NCI-H2029 treated with DMSO at 0.1 percent for 48 hours (cell line): ENCODE measurements at places on chromosomes 6 and 20.

- no peak for DNase-seq
Measured at GRCh38 chr6:120873125-120873865, 461.0 kb downstream of the TBC1D32 start.

DNA sequence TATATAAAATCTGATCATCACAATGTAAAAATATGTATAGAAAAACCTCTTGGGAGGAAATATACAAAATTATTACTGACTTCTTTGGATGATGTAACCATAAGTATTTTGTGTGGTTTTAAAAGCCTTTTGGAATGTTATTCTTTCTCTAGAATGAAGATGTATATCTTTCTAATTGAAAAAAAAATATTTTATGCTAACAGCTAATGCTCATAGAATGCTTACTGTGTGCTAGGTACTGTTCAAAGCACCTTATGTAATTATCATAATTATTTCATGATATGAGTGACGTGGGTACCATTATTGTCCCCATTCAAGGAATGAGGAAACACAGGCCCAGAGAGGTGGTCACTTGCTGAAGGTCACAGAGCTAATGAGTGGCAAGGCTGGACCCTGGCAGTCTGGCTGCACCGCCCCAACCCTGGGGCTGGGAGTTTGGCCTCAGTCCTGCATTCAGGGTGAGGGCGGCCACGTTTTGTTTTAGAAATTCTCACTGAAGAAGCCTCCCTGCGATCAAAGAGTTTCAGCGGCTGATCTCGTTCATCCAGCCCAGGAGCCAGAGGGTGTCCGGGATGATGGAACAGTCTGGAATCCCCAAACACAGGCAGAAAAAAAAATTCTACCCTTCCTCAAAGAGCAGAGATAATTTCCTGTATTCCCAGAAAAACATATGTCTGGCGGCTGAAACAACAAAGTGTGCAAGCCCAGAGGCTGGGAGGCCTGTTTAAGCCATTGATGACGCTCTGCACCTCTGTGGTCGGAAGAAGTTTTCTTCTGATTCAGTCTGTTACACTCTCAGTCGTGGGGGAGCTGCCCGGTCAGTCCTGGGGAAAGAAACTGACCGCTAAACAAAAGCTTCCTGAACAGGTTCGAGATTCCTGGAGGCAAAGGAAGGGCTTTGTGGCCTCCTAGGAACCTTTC lies 37.3 kb downstream of the TFEB start:
- no peak for DNase-seq

DNA sequence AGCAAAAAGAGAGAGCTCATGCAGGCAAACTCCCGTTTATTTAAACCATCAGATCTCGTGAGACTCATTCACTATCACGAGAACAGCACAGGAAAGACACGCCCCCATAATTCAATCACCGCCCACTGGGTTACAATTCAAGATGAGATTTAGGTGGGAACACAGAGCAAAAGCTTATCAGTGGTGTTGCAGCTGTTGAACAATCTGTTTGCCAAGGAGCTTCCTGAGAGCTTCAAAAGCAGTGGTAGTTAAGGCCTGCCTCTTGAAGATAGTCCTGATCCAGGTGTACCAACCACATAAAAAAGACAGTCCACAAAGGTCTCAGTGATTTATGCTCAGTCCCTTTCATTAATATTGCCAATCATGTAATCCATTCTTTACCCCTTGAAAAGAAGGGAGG lies 269.4 kb upstream of the IRAK1BP1 start:
- DNase-seq: no peak

- no peak for DNase-seq
Measured at GRCh38 chr20:49187330-49187850, 744 bp downstream of the STAU1 start.

DNA sequence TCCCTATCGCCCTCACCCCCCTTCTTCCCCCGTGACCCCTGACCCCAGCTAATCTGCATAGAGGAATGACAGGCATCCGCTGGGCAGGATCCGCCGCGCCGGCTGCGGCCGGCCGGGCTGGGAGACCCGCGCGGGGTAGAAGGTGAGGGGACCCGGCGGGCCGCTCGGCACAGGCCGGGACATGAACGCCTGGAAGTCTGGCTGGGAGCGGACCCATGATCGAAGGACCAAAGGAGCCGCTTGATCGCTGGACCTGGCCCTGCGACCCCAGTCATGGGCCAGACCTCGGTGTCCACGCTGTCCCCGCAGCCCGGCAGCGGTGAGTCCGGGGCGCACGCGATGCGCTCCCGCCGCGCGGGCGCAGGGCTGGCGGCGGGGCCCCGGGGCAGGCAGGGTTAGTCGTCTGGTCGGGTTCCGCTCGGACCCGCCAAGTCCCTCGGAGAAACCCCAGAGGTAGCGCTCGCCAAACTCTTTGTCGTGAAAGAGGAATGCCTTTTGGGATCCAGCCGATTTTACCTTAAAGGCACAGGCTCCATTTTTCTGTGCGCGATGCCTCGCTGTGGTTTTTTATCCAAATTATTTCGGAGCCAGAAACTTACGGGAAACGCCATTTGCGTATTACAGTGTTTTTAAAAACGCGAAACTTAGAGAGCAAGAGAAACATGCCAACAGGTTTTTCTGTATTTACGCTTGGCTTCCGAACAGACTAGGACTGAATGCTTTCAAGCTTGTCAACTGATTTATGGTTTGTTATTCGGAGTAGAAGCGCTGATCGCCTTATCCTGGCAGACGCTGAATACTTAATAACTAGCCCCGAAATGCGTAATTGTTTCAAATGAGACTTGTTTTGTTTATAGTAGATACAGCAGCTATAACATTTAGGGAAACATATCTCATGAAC lies at the start of gene PHACTR2:
Gene PHACTR2, plus strand, starts transcription at position 75 of the 901 bp plus-strand sequence. Its CDS starts 199 bp downstream, at position 274.
- no peak for DNase-seq

- no peak for DNase-seq
Measured at GRCh38 chr6:140379919-140380318, 1005.5 kb upstream of the CITED2 start.

DNA sequence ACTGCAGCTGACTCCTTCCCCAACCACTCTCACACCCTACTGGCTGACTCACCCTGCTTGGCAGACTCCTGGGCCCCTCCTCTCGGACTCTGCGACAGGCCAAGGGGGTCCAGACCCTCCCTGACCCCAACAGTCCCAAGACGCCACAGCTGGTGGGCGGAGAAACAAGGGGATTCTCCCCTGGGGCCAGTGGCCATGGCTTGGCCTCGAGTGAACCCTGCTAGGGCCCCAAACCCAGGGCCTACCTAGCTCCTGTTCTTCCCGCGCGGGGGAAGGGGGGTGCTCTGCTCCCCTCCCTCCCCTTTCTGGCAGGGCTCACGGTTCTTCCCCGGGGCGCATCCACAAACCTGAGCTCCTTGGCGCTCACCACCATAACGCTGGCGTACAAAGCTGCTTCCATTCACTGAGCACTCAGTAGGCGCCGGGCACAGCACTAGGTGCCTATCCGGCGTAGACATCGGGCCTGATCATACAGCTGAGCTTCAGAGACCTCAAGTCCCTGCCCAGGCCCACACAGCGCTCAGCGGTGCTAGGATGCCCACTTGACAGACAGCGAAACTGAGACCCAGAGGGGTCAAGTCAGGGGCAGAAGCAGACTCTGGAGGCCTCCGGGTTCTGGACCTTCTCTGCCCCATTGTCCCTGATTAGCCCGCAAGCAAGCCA lies 597 bp downstream of the ADA start:
- DNase-seq: no peak

DNA sequence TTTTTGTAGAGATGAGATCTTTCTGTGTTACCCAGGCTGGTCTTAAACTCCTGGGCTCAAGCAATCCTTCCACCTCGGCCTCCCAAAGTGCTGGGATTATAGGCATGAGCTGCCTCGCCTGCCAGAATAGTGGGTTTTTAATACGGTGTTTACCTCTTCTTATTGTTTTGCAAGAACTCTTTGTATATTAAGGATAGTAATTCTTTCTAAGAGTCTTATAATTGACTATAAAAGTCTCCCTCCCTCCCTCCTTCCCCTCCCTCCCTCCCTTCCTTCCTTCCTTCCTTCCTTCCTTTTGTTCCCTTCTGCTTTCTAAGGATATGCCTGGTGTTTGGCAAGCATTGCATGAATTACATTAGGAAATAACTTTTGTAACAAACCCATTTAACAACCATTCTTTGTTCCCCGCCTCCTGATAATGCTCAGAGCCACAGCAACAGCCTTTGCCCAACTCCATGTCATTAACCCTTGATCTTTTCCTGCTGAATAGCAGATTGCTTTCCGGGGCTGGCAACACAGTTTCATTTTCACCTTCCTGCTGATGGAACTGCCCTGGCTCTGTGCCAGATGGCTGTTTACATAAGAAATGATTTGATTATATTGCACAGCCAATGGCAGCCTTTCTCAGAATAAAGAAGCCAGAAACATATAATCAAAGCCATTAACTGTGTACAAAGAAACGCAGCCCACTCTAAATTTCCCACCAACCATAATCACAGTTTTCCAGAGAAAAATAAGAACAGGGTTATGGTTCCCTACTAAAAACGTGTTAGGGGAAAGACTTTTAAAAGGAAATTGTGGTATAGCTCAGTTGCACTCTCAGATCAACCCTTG lies 143.7 kb upstream of the PTPN1 start:
- peak; percentile 76 for DNase-seq

DNA sequence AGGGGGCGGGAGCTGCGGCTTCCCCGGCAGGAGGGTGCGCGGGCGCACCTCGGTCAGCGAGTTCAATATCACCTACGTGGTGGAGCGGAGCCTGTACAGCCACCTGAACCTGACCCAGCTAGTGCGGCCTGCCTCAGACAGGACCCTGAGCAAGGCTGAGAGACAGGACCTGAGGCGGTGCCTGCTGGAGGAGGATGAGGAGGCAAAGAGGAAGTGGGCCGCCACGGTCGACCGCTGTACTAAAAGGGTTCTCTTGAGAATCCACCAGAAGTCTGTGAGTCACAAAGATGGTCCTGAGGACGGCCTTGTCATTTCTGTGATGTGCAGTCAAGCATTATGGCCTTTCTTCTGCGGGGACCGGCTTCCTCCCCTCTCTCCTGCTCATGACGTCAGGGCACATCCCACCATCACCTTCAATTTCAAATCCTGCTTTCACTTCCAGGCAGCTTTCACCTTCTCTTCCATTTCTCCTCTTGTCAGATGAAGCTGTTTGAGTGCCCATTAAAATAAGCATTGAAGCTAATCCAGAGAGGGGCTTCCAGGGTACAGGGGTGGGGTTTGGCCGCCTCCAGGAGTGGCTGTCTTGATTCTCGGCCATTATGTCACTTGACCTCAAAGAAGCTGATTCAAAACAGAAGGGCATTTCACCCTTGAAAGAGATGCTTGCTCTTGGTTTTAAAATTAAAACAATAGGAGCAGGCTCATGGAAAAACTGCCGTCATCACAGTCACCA lies 177.6 kb downstream of the SASH1 start:
- no peak for DNase-seq

- DNase-seq: peak; percentile 54
Measured at GRCh38 chr6:105485456-105485855, 82.6 kb upstream of the PREP start.
